ENCODE measurements at places on chromosomes 11 and 22.

GRCh38 chr22:21587803-21588611, 20.5 kb downstream of the UBE2L3 start:
- no peak for DNase-seq

DNA sequence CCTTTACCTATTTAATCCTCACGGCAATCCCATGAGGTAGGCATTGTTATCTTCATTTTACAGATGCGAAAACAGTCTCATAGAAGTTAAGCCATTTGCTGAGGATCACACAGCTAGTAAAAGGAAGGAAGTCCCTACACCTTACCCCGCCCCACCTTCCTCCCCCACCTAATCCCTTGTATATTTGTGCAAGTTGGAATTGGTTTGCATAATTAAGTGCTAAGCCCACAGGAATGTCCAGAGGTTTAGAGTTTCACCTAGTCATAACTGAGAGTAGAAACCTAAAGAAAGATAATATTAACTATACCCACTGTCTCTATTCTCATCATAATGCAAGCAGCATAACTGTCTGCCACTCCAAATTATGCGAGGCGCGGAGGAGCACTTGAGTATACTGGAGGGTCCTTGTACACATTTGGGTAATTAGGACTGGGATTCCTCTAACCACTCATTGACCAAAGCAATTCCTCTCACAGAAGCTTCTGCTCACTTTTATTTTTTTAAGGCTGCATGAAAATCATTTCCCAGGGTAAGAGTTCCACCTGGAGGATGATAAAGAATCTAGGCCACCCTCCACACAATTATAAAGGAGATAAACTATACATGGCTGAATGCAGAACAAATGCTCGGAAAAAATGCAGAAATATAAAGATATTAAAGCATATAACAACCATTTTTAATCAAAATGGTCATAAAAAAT, 199.9 kb downstream of the FAM181B start:
- no peak for DNase-seq

GRCh38 chr11:91786097-91786496, 438.5 kb upstream of the FAT3 start:
- DNase-seq, result no peak

GRCh38 chr11:35211952-35212351, 73.0 kb downstream of the CD44 start:
- no peak for DNase-seq

DNA sequence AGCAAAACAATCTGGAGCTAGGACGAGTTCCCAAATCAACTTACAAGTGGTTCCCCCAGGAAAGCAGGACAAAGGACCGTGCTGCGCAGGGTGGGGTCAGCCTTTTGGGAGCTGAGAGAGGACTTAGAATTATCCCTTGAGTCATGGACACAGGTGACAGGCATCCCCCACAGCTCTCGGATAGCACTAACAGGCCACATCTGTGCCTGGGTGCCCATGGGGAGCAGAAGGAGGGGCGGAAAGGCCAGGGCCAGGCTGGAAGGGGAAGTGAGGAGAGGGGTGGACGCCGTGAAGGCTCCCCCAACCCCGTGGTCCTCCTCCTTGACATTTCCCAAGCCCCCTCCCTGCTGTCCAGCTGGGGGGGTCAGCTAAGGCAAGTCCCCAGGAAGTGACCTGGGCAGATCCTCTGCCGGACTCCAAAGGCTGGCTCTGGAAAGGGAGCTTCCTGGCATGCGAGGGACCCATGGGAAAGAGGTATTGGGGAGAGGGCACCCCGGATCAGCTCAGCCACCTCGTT, 31.6 kb upstream of the A4GALT start:
- no peak for DNase-seq

GRCh38 chr11:40099426-40100161, 1359.9 kb downstream of the LRRC4C start:
- DNase-seq, result no peak

GRCh38 chr11:34356913-34357700, 703 bp downstream of the ABTB2 start:
- no peak for DNase-seq

- DNase-seq, result no peak
These were observed 102.1 kb downstream of the RASSF10 start for GRCh38 chr11:13110929-13111812.

- peak; percentile 42 for DNase-seq
These were observed 178.6 kb downstream of the TENM4 start for GRCh38 chr11:79262221-79262620.

DNA sequence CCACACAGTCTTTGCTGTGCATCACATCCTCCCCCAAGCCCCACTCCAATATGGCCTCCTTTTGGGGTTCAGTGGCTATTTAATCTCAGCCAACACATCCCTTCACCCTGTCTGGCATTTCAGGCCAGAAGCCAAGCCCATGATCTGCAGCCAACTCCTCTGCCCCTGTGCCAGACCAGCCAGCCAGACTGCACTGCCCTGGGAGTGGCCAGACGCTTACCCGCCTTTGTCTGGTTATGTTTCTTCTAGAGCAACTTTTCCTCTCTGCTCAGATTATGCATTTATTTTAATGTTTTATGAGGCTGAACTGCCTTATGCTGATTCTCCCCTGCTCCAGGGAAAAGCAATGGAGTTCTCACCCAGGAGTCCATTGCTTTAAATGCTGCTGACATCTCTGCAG, 206.7 kb upstream of the TBCEL start:
- no peak for DNase-seq

DNA sequence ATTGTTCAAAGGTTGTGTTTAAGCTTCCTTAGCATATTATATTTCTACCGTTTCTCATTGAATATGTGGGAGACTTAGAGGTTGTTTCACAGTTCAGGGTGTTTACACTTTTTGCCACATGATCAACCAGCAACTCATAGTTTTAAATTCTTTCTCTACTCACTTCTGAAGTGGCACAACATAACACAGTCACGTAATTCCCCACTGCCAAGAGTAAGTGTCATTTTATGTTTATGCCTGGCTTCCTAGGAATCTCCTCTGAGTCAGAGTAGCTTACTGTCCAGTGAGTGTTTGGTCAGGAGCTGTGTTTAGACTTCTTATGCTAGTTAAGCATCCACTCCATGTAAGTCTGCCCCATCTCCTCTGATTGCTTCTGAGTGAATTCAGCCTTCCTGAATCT, 520.8 kb upstream of the KIRREL3 start:
- DNase-seq, result peak; percentile 0

- DNase-seq, result no peak
These were observed 17.0 kb downstream of the IGLL1 start for GRCh38 chr22:23563111-23563510.

DNA sequence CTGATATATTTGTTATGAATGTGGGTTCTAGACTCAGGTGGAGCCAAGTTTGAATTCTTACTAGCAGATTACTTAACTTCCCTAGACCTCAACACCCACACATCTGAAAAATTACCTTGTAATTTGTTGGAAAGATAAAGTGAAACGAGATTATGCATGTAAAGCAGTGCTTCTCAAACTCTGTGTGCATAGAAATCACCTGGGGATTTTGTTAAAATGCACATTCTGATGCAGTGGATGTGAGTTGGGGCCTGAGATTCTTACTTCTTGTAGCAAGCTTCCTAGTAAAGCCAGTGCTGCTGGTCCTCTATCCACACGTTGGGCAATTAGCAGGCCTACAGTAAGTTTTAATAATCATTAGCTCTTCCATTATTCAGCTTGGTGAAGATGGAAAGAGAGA, 15.1 kb upstream of the CEP295 start:
- DNase-seq, result no peak

DNA sequence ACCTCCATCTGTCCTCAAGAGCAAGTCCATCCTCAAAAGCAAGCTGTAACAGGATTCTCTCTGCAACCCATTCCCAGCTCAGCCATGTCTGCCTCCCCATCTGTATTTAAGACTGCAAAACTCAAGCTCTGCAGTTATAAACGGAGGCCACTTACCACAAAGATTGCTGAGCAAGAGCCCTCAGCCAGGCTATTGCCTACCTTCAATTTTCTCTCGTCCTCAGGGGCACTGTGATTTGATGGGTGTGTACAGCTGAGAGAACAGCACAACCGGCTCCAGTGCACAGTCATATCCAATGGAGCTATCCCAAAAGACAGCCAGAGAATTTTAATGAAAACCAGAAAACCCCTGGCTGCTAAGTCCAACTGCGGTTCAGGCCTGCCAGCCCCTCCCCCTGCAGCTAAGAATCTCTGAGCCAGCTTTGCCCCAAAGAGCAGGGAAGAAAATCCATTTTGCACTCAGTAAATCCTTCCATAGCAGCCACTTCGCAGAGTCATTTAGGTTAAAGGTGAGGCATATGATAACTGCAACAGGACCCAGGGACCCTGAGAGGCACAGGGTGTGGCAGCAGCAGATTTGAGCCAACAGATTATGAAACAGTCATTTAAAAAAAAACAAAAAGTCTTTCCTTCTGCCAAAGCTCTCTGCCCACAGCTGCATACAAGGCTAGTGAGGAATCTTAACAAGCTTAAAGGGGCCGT, 37.6 kb downstream of the RAB30 start:
- DNase-seq, result peak; percentile 93

DNA sequence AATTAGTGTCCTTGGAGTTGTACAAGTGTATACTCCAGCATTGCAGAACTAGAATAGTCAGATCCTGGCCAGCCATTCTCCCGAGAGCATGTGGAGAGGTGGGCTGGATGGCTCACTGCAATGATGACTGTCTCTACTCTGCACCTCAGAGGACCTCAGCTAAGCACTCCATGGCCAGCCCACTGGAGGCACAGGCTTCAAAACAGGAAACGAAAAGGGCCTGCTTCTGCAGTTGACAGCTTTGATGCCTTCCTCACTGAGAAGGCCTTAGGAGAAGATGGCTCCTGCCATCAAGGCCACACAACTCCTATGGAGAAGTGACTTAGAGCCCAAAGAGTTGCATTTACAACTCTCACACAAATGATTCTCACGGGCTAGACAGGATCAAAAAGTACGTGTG, 9.1 kb downstream of the POLD4 start:
- no peak for DNase-seq

DNA sequence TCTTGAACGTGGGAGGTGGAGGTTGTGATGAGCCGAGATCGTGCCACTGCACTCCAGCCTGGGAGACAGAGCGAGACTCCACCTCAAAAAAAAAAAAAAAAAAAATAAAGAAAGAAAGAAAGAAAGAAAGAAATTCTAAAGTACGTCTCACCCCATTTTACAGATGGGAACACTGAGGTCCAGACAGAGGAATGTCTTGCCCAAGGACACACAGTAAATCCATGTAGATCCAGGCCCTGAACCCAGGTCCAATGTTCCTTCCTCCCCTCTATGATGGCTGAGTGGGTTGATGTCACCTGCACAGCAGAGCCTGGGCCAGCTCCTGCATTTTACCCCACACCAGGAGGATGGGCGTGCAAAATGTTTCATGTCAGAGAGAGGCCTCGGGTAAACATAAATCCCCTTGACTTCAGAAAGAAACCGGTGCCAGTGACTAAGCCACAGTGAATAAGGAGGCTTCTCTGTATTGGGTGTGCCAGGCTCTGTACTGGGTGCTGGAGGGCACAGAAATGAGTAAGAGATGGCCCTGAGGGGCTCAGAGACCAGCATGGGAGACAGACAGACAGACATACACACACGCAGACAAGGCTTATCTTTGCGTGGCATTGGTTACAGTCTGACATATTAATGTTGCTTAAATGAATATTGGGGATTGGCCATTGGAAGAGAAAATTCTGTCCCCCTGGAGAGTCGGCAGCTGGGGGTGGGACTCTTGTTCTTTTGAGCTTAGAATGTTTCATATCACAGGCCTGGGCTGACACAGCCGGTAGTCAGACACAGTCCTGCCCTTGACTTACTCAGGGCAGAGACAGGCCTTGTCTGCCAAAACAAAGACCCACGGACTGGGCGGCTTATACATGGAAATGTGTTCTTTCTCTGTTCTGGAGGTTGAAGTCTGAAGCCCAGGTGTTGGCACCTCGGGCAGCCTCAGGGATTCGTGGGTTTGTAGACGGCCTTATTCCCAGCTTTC, 105.4 kb downstream of the MIAT start:
- no peak for DNase-seq

GRCh38 chr11:110778343-110778742, 66.1 kb upstream of the ARHGAP20 start:
- DNase-seq, result no peak

- DNase-seq, result peak; percentile 52
These were observed 841 bp upstream of the EIF4G2 start for GRCh38 chr11:10809373-10810160.

- no peak for DNase-seq
These were observed 26.6 kb downstream of the NF2 start for GRCh38 chr22:29629903-29630516.

- no peak for DNase-seq
These were observed 2.6 kb upstream of the GNAZ start for GRCh38 chr22:23067691-23068090.

DNA sequence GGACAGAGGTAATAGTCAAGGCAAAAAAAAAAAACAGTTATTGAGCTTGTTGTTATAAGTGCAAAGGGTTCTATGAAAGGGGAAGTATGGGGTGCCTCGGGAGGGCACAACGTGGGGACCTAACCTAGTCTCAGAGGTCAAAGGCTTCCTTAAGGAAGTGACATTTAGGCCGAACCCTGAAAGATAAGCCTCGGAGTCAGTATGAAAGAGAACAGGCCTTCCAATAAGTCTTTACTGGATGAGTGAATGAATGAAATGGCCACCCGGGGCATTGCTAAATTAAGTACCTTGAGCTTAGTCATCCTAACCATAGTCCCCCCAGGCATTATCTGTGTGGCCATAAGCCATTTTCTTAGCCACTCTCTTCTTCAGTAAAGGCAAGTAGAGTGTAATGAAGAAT, 19.7 kb downstream of the FLI1 start:
- DNase-seq, result no peak

DNA sequence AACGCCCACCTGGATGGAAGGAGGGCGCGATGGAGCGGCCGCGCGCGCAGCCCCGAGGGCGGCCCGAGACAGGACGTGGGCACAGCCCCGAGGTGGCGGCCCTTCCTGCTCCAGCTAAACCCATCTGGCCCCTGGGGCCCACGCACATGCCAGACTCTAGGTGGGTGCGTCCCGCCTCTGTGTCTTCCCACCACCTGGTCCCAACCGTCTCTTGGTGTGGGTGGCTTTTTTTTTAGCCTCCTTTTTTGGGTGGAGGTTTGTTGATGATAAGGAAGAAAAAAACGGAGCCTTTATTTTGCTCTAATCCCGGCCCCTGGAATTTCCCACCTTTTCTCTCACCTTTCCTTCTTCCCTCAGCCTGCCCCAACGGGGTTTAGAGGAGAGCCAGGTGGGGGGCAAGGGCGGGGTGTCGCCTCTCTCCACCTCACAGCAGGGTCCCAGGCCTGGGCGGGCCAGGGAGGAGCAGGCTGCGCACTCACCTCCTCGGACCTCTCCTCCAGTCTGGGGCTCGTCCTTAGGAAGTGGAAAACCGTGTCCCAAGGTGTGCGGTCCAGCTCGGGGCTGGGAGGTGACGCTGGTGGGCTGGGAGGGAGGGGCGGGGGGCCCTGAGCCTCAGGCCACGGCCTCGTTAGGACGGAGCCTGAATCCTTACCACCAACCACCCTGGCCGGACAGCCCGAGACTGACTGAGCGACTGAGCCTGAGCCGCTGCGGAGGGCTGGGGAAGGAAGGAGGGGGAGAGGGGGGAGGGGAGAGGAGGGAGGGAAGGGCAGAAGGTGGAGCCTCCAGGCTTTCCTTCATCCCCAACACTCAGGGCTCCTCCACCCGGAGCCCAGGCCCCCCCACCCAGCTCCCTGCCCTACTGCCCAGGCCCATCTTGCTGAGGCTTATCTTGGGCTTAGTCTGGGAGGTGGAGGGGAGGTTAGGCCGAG, at the start of gene SOX10:
SOX10 (minus strand) TSS at position 696 of the 932 bp plus-strand sequence. CDS start 771 bp downstream, outside the sequence.
- no peak for DNase-seq
